Left hindlimb (tissue), 1 donor: ENCODE measurements at places on chromosomes 2 and 18.

GRCh38 chr18:57804557-57804956 is 1.4 kb upstream of the ATP8B1 start:
- no peak for DNase-seq

DNA sequence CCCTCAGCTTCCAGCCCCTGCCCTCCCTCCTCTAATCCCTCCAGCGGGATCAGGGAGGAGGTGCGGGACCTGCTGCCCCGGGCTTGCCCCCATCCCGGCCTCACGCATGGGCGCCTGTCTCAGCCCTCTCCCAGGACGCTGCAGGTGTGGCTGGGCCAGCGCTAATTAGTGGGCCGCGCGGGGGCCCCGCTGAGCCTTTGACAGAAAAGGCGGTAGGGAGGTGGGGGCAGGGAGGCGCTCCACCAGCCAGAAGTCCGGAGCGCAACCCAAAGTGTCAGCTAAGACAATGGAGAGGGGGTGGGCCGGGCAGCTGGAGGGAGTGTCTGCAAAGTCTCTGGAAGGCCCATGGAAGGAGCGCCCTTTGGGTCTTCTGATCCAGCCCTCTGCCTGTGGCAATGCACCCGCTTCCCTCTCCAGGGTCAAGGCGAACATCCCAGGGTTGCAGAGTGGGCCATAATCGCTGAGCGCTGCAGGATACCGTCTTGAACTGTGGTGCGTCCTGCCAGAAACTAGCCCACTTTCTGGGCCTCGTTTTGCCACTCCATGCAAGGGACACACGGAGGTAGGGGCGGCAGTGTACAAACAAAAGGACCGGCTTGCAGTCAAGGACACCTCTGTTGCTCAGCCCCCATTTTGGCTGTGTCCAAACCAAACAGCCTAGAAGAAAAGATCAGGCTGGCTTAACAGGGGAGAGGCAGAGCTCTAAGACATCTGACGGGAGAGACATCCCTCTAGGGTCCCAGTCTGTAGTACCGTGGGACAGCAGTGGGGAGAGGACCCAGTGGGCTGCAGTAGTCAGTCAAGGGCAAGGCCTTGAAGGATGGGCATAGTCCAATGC is 3.5 kb downstream of the ATP6V1B1 start:
- DNase-seq: no peak

DNA sequence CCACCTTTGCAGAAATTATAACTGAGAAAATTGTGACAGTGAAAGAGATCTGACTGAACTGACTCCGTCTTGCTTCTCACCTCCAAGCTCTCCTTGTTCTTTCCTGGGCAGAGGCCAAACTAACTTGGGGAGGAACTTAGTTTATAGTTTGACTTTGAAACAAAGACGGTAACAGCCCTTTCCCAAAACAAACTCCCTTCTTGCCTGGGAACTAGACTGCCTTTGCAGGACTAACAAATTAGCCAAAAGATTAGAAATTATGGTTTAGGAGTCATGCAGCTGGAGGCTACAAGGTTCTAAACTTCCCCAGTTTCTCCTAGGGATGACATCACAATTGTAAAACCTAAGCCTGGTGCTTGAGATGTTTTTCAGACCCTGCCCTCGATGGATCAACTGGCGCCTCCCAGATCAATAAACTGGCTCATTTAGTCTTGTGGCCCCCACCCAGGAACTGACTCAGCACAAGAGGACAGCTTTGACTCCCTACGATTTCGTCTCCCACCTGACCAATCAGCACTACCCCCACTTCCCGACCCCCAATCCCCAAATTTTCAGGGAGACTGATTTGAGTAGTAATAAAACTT is 137.7 kb downstream of the ALPK2 start:
- no peak for DNase-seq

GRCh38 chr18:49044898-49045297 is 94.1 kb upstream of the SMAD7 start:
- DNase-seq: no peak

GRCh38 chr2:216516730-216517350 is 18.2 kb downstream of the RPL37A start:
- no peak for DNase-seq

DNA sequence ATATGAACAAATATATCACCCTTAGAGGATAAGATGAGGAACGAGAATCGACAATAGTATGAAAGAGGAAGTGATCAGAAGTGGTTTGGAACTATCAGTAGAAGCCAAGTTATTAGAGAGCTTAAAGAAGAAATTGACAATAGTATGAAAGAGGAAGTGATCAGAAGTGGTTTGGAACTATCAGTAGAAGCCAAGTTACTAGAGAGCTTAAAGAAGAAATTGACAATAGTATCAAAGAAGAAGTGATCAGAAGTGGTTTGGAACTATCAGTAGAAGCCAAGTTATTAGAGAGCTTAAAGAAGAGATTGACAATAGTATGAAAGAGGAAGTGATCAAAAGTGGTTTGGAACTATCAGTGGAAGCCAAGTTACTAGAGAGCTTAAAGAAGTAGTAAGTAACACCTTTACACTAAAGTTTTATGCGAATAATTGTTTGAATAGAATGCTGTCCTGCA is 175.5 kb downstream of the ZNF407 start:
- no peak for DNase-seq

DNA sequence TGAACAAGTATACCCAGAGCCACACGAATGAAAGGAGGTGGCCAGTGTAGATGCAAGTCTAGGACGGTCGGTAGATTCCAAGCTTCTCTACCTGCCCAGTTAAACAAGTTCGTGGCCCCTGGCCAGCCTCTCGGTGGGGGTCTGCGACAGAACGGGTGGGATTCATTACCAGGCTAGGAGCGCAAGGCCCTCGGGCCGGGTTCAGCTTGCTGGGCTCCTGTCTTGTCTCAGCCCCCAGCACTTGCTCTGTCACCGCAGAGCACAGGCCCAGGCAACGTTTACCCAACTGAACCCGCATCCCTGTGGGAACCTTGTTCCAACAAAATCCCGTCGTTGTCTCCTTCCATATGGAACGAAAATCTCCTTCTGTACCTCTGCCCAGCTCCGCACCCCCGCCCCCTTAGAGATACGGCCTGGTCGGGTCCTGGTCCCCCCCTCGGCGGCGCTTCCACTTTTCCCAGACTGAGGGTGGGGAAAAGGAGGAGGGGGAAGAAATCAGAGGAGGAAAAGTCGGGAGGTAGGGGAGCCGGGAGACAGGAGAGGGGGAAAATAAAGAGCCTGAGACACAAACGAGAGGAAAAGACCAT is 1.9 kb upstream of the EMX1 start:
- DNase-seq: no peak

GRCh38 chr2:53987336-53987921 is 16.6 kb upstream of the PSME4 start:
- DNase-seq: no peak
